AG20443 (cell line): ENCODE measurements at places on chromosomes 16 and 17.

DNA sequence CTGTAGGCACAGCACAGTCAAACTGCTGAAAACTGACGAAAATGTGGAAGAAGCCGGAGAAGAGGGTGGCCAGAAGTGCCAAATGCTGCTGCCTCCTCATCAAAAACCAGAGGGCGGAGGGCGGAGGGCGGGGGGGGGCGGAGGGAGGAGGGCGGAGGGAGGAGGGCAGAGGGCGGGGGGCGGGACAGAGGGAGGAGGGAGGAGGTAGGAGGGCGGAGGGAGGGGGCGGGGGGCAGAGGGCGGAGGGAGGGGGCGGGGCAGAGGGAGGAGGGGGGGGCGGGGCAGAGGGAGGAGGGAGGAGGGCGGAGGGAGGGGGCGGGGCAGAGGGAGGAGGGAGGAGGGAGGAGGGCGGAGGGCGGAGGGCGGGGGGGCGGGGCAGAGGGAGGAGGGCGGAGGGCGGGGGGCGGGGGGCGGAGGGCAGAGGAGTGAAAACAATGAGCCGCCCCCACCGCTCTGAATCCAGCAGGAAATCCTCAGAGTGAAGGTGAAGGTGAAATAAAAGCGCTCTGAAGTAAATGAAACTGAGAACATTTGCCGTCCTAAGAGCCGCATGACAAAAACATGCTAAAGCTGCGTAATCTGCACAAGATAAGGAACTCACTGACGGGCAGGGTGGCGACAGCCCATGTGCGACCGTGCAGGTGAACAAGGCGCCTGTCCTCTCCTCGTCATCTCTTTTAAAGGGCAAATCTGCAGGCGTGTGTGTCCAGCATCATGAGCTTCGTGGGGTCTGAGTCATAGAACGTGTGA is 22.6 kb upstream of the CBFA2T3 start:
- DNase-seq, result no peak

DNA sequence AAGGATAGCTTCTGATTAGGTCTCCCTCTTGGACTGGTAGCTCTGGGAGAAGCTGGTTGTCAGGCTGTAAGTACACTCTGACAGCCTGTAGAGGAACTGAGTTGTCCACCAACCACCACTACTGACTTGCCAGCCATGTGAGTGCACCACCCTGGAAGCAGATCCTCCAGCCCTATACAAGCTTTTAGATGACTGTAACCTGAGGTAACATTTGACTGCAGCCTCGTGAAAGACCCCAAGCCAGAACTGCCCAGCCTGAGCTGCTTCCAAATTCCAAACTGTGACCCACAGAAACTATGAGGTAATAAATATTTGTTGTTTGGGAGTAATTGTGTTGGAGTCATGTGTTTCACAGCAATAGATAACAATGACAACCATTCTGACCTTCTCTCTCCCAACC is 30.8 kb upstream of the DYNLL2 start:
- no peak for DNase-seq

- no peak for DNase-seq
Observed at GRCh38 chr17:13346592-13346991, 255.1 kb downstream of the HS3ST3A1 start.

DNA sequence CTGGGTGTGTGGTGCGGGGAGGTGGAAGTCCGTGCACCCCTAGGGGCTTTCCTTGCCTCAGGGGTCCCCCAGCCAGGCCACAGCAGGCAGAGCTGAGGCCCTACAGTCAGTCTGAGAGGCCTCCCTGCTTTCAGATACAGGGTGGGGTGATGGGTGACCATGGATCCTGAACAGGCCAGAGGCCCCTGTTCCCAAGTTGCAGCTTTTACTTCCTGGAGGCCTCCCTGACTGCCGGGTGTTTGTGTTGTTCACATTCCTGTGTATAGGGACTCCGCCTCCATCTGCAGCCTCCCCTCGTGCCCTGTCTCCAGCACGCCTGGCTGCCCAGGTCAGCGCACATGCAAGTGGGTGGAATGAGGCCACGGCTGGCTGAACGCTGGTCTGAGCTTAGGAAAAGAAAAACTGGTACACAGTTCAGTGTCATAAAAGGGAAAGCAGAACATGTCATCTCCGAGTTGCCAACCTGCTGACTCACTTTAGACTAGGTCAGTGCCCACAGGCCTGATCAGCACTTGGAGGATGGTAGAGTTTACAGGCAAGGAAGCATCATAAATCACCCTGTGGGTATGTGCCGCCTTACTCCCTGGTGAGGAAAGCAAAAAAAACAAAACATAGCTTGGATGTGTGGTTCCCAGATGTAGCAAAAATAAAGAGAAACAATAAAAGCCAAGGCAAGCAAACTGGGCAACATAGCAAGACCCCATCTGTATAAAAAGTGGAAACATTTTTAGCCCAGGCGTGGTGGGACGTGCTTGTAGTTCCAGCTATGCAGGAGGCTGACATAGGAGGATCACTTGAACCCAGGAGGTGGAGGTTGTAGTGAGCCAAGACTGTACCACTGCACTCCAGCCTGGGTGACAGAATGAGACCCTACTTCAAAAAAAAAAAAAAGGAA is 6.2 kb upstream of the SLC7A6 start:
- peak; percentile 46 for DNase-seq

GRCh38 chr17:73710095-73710592 is 65.9 kb upstream of the SDK2 start:
- DNase-seq, result peak; percentile 74

GRCh38 chr17:17580662-17581470 is 10.6 kb downstream of the PEMT start:
- no peak for DNase-seq

DNA sequence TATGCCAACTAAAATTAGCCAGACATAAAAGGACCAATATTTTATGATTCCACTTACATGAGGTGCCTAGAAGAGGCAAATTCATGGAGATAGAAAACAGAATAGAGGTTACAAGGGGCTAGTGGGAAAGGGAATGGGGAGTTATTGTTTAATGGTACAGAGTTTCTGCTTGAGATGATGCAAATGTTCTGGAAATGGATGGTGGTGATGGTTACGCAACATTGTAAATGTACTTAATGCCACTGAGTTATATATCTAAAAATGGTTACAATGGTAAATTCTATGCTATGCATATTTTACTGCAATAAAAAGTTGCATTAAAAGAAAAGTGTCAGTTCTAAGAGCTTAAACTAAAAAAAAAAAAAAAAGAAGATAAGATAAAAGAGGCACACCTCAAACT is 17.9 kb downstream of the MT1X start:
- DNase-seq, result no peak

DNA sequence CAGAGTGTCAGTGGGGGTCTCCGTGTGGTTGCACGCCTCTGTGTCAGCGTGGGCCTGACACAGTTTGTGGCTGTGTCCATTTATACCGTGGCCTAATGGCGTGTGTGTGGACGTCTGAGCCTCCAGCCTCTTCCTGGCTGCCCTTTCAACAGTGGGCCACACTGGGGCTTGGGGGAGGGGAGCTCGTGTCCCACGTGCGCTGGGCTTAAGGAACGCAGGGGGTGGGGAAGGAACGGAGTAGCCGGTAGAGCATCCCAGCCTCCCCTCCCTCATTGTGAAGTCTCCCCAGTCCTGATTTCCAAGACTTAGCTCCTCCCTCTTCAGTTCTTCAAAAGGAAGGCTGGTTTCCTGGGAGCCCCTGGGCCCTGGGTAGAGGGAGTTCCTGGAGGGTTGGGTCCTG is 9.5 kb upstream of the HES7 start:
- no peak for DNase-seq

DNA sequence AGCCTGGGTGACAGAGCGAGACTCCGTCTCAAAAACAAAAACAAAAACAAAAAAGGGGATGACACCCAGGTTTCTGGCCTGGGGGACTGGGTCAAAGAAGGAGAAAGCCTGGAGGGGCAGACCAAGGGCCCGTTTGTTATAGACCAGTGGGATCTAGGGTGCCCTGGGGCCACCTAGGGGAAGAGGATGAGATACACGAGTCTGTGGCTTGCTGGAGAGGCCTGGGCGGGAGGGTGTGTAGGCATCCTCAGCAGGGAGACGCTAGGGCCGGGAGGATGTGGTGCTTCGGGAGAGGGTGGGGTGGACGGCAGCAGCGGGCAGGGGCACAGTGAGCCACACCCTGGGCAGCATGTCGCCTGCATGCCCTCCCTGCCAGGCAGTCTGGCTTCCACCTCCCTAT is 17.1 kb upstream of the CRK start:
- DNase-seq, result no peak

DNA sequence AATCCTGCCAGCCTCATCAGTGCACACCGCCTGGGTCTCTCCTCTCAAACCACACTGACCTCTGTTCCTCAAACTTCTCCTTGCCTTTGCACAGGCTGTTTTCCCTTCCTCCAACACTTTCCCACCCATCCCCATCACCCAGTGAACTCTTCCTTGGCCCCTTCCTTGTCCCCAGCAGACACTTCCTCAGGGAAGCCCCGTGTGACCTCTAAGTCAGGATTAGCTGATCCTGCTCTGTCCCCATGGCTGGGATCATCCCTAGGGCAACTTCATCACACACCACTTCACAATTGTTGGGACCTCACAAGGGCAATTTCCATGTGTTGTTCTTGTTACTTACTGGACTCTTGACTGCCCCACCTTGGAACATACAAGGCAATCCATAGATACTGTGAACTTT is 67.8 kb downstream of the WSB1 start:
- no peak for DNase-seq

DNA sequence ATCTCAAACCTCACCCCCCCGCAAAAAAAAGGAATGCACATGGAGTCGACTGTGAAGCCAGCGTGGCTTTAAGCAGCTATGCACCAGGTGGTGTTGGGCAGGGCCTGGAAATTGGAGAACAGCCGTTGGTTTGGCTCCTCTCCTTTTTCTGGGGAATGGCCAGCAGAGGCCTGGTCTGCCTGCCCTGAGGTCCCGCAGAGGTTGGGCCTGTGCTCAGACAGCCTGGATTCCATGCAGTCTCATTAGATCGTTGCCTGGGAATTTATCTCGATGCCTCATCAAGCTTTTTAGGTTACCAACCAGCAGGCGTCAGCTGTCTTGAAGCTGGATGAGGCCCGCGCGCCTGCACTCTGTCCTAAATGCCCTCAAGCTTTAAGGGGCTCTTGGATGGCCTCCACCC is 9.8 kb downstream of the SLC12A3 start:
- no peak for DNase-seq

DNA sequence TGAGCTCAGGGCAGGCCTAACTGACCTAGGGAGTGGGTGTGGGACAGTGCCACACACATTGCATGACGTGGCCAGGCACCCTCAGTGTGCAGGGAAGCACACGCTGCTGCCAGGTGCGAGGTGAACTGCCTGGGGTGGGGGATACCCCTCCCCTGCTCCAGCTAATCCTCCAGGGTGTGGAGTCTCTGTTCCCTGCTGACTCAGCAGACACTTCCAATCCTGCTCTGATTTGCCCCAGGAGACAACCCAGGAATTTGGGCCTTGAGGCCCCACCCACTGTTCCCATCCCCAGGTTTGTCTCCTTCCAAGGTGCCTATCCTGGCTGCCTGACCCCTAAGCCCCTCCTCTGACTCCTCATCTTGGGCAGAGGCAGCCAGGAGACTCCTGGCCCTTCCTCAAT is 10.7 kb downstream of the DLX3 start:
- no peak for DNase-seq

- DNase-seq, result no peak
Observed at GRCh38 chr17:962670-963069, 16.9 kb downstream of the NXN start.

DNA sequence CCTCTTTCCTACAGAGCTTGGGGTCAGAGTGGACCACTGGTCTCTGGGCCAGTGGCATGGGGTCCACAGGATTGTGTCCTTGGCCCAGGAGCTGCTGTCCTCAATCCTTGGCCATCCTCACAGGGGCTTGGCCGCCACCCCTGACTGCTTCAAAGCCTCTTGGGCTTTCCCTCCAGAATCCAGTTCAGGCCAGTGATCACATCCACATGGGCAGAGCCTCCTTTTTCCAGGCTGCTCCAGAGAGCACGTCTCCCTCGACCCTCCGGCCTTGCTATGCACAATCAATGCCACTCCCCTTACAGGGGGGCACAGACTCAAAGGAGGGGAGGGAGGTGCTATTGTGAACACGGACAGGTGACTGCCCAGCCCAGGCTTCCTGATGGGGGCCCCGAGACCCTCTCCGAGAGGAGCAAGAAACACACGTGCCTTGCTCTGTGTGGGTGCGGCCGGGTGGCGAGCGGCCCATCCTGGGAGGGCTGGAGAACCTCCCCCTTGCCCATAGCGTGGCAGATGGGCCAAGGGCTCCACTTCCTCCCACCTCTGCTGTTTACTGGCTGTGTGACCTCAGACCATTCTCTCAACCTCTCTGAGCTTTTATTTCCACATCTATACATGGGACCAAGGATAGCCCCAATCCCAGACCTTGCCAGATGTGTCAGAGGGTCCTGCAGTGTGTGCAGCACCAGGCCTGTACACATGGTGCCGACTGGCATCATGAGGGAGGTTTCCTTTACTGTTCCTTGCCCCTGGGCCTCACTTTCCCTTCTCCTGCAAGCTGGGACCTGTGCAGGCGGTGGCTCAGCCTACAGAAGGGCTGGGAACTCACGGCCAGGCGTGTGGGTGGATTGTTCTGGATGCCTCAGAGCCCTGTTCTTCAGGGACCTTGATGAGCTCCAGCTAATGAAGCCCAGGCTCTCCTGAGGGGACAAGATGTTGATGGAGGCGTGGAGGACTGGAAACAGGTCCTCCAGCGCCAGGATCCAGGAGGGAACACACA is 229.0 kb upstream of the GSE1 start:
- DNase-seq, result no peak

GRCh38 chr17:39963829-39964228 is 1.0 kb downstream of the GSDMA start:
- DNase-seq, result no peak
